ENCODE measurements at places on chromosomes 7 and 10. TPM values are rescaled to one million over a fixed set of nuclear protein-coding genes. Genes with fewer than 3 reads are reported as not detected.

Gene HMX2
- polyA plus RNA-seq: not detected

Gene UCMA
- polyA plus RNA-seq: not detected

Gene EN2
- polyA plus RNA-seq: not detected

Gene SPDYE17
- not detected for polyA plus RNA-seq
